ENCODE measurements at places on chromosomes 7 and 10. TPM values are rescaled to one million over a fixed set of nuclear protein-coding genes. Genes with fewer than 3 reads are reported as not detected.
A peak's percentile ranks its signal among the peaks of the same experiment; 100 is the strongest.

The LIPN gene
- not detected for total RNA-seq

The CYP3A4 gene
- not detected for total RNA-seq

The ZWINT gene
- 5.7 TPM for total RNA-seq

The COMMD3 gene
- total RNA-seq, result 65.6 TPM

The CALML5 gene
- total RNA-seq, result not detected

The PLOD3 gene
- 8.2 TPM for total RNA-seq

The SLC13A1 gene
- total RNA-seq, result not detected

The OPN4 gene
- not detected for total RNA-seq

The C10orf67 gene
- total RNA-seq, result 0.41 TPM

The ADAM8 gene
- total RNA-seq, result 1.2 TPM

The TUBAL3 gene
- not detected for total RNA-seq

The SYNPO2L gene
- total RNA-seq, result not detected

The IGF2BP3 gene
- total RNA-seq, result 81.5 TPM

The DPP6 gene
- 56.3 TPM for total RNA-seq

The PRKG1 gene
- total RNA-seq, result 15.5 TPM

- no peak for DNase-seq
Measured at GRCh38 chr10:126350216-126350992, 37.9 kb downstream of the ADAM12 start.

DNA sequence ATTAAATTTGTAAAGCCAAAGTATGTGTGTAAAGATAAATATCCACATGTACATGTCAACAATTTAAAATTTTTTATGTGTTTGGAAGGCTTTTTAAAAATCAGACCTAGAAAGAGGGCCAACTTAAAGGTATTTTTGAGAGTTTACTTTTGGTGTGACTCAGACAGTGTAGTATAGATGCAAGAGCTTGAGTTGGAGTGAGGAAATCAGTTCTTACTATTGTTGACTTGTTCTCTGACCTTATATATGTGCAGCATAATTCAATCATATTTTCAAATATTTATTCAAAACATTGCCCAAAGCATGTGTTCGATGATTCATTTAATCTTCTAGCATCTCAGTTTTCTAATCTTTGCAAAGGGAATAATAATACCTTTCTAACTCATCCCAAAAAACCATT, 243.7 kb upstream of the PRKCQ start:
- DNase-seq, result no peak

DNA sequence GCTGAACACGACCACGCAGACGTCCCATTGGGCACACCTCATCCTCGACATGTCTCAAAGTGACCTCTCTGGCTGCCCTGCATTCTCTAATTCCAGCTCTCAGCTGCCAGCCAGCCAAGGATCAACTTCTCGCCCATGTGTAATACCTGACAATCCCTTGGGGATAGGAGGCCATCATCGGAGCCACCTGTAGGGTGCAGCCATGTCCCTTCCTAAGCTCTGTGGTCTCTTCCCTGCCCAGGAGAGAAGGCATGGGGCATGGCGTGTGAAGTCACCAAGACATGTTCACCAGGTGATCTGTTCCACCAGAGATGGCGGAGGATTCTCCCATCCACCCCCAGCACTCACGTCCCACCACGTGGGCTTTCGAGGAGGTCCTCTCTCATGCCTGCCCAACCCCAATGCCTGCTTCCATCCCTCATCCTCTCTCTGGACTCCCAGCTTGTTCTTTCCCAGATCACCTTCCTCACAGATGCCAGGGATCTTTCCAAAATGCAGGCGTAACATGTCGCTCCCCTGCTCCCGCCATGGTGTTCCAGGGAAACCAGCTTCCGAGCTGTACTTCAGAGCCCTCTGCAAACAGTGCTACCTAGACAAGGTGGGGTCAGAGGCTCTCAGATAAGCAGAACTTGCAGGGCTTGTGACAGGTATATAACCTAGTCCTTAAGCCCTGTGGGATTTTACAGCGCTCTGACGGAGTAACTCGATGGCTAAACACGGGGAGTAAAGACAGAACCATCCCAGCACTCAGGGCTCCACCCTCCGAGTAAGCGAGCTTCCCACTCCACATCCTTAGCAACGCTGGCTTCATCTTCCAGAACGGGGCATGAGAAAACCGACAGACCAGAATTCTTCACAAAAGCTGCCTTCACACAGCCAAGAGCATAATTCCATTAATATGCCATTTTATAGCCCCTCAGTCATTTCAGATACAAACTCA, 41.1 kb downstream of the BRI3 start:
- no peak for DNase-seq

- no peak for DNase-seq
Measured at GRCh38 chr10:16896993-16897392, 79.8 kb upstream of the RSU1 start.

DNA sequence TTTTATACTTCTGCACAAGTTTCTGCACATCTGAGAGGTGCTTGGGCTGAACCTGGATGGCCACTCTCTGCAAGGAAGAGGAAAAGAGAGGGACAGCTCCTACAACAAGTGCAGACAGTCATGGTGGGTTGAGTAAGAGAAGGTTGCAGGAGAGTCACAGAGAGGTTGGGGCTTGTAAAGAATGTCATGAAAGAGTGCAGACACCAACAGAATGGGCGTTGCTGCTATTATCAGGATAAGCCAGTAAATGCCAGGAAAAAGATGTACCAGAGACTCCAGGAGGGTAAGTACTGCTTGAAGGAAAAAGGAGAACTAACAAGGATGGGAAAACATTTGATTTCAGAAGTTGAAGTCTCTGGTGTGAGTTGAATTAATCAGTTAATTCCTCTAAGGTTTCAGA, 77.8 kb upstream of the NRP1 start:
- DNase-seq, result no peak

DNA sequence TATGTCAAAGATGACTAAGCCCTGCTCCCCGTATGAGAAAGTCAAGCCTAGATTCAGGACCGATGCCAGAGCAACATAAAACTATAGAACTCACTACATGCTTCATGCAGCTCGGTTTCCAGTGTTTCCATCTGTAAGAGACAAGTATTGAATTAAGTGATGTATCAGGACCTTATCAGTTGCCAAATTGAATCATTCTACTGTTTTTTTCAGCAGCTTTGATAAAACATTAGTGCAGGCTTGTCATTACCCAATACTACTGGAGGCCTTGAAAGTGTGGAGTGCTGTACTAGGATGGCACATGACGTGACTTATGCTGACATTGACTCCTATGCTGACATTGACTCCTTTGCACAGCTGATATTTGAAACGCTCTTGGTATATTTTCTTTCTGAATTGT, 10.8 kb upstream of the NRP1 start:
- no peak for DNase-seq

DNA sequence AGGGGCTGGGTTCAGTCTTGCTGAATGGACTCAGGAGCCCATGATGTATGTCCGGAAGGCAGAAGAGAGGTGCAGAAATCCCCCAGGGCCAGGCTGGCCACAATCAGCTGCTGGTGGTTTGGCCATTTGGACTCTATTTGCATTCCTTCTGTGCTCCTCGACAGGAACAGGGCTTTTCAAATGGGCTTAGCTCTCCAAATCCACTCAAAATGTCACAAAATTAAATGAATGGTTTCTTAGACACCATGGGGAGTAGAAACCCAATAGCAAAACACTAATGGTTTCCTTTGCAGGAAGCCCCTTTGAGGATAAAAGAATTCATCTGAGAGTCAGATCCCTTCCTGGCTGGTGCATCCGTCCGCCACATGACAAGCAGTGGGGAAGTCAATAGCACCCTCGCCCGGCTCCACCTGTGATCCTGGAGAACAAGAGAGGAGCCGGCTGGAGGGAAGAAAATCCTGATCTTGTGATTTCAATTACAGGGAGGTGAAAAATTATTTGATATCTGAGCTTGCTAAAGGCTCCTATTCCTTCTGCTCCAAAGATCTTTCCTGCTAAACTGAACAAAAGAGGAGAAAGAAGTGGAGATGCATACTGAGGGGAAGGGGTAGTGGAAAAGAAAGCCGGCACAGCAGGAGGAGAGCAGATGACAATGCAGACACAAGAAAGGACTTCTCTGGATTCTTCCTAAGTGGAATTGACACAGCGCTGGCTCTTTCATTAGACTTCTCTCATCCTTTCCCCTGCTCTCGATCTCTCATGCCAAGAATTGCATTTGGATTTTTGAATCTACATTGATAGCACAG, 190.7 kb downstream of the C7orf25 start:
- no peak for DNase-seq

- DNase-seq, result no peak
Measured at GRCh38 chr10:129494740-129495139, 27.7 kb downstream of the MGMT start.

DNA sequence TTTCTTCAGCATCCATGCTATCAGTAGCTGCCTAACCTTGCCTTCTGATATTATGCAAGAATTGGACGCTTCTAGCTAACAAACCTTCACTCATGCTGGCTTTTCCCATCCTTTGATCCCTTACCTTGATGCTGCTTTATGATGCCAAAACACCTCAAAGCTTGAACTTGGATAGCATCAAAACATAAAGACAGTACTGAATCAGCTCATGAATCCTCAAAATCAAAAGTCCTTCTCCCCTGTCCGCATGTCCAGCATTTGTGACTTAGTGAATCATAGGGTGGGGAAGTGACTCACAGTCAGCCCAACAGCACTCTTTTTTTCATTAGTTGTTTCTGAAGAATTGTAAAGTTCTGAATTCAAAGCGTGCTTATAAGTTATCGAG, 89.5 kb upstream of the PIK3CG start:
- no peak for DNase-seq

- DNase-seq, result no peak
Measured at GRCh38 chr10:77890097-77890496, 36.5 kb downstream of the DLG5 start.

DNA sequence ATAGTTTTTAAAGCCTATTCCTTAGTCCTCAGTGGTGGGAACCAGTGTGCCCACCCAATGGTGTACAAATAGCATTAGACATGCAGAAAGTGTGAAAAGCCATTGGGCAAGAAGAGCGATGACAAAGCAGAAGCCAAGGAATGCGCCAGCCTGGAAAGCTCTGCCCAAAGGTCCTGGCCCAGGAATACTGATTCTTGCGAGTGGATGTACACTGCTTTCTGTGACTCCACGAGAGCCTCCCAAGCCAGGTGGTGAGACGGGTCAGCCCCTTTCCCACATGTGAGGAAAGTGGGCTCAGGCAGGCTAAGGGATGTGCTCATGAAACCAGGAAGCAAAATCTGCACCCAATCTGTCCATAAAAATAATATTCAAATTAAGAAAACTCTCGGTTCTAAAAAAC, 106.6 kb downstream of the ADCY1 start:
- DNase-seq, result no peak

DNA sequence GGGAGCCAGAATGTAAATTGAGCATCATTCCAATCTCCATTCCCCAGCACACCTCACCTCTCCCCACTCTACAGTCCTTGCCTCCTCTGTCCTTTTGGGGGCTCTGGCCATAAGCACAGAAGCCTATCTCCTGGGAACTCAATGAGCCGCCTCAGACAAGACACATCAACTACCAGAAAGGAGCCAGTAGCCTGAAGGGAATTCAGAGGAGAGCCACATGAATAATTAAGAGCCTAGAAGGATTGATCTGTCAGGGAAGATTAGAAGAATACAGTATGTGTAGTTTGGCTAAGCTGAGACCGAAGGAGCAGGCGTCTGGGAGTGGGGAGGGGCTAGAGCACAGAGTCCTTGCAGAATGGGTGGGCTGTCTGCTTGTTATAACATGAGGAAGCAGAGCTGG, 31.2 kb downstream of the FRMD4A start:
- DNase-seq, result no peak

DNA sequence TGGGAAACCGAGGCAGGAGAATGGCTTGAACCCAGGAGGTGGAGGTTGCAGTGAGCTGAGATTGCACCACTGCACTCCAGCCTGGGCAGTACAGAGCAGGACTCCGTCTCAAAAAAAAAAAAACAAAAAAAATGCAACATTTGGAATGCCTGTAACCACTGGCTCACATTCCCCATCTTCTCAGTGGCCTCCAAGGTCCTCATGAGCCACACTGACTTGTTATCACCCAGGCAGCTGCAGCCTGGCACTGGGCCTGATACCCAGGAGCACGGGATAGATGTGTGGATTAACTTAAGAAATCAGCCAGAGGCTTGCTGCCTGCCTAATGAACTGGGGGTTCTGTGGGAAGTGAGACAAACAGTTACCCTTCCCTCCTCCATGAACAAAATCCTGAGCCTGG, 23.0 kb downstream of the JCAD start:
- DNase-seq, result no peak

- DNase-seq, result no peak
Measured at GRCh38 chr10:123558651-123559050, 107.5 kb upstream of the GPR26 start.

- peak; percentile 39 for DNase-seq
Measured at GRCh38 chr7:101410743-101411507, 48.2 kb downstream of the COL26A1 start.

DNA sequence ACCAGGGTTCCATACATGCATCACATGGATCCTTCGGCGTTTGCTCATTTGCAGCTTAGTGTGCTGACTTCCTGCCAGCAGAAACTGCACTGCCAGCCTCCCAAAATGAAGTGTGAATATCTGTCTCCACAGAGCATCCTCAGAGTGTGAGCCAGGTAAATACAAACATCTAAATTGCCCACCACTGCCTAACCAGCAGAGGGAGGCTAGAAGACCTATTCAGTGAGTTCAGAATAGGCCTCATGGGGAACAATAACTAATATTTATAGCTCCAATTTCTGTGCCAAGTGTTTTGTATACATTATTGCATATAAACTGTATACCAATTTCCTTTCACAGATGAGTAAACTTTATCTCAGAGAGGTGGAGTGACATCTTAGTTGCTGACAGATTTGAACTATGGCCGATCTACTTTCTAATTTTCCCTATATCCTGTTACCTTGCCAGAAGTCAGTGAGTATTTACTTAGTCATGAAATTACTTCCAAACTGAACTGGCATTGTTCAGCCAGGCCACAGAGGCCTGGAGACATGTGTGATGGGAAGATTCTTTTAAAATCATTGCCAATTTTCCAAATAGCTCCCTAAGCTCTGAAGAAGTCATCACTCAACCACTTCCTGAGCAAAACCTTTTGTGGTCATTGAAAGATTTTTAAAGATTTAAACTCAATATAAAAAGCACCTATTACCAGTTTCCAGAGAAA, 926.5 kb upstream of the GHITM start:
- DNase-seq, result no peak

- no peak for DNase-seq
Measured at GRCh38 chr7:33998476-33998875, 93.1 kb downstream of the BMPER start.

- no peak for DNase-seq
Measured at GRCh38 chr10:129320340-129320739, 146.7 kb upstream of the MGMT start.

DNA sequence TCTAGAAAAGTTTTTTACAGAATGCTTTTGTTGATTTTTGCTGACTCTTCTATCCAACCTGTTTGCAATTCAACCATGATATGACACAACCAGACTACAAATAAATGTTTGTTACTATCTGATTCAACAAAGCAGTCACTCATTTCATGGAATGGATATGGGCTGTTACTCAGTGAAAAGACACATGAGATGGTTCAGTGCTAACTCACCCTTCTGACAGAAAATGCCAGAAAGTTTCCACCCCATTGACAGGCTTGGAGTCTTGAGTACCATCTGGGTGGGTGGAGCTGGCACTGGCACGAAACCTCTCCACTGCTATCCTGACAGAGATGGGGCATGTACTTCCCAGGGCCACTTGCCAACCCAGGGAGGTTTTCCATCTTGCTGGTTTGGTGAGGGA, 39.5 kb downstream of the RBM28 start:
- no peak for DNase-seq
